ENCODE measurements at places on chromosomes 1 and 21.
A peak's percentile ranks its signal among the peaks of the same experiment; 100 is the strongest.

DNA sequence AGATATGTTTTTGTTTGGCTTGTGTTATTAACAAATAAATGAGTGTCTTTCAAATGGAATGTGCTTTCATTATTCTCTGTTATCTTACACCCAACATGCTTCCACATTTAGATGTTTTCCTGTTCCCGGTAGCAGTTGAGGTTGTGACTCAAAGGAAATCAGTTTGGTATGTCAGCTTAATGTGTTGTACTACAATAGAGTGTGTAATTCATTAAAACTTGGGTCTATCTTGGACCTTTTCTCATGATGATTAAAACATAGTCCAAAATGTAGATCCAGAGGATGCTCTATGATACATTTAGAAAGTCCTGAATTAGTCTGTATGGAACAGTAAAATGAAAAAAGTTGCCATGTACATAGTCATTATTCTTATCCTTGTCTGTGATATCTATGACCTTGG lies 26.7 kb downstream of the RTCA start:
- no peak for DNase-seq

DNA sequence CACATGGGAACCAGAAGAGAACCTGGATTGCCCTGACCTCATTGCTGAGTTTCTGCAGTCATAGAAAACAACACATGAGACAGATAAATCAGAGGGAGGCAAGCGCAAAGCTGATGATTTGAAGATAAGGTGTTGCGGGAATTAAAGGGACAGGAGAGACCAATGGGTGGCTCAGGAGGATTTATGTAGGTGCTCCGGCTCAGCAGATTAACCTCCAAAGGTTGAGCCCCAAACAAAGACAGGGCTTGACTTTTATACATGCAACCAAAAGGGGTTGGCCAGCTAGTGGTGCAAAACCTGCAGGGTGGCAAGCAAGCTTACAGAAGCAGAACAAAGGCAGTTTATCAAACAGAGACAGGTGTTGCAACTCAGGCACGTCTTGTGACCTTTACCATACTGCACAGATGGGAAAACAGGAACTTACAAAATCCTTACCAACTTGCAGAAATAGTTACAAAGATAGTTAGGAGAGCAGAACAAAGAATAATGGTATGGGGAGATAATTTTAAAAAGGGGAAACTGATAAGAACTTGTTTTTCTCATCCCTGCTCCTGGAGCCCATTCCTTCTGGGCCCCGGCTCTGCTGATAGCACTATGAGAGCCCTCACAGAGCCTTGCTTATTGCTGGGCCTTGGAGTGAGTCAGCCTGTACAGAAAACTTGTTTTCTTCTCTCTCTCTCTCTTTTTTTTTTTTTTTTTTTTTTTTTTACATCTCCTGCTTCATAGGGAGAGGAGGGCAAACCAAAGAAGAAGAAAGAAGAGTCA lies 93.6 kb downstream of the SNRPE start:
- no peak for DNase-seq

GRCh38 chr1:67719329-67720196 lies 34.6 kb downstream of the GADD45A start:
- peak; percentile 89 for DNase-seq

GRCh38 chr1:40422630-40423263 lies 27.5 kb upstream of the ZFP69B start:
- DNase-seq: no peak

DNA sequence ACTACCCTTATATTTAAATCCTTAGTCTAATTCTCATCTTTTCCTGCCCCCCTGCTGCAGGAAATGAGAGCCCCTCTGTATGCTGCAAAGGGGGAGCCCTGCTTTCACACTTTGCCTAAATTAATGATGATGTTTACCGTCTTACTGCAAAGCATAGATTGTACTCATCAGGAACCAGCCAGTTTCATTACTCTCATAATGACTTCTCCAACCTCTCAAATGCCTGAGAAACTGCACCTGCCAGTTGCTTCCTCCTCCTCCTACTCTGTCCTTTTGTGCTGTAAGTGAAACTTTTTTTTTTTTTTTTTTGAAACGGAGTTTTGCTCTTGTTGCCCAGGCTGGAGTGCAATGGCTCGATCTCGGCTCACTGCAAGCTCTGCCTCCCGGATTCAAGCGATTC lies 101.7 kb downstream of the ADSS2 start:
- DNase-seq: no peak

GRCh38 chr1:1334835-1335234 lies 3.8 kb downstream of the TAS1R3 start:
- no peak for DNase-seq

DNA sequence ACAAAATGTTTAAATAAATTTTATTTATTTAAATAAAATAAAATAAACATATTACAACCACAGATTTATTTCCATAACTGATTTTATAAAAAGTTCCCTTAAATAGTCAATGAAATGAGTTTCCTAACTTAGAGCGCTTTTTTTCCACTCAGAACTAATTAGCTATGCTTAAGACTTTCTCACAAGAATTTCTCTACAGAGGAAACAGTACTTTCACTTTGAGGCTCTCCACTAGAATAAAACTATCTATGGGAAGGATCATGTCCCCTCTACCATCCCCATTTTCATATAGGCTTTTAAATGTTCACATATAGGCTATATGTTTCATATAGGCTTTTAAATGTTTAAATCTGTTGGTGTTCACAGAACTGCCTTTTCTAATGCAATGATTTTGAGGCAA lies 40.0 kb upstream of the DPH5 start:
- DNase-seq: no peak

- DNase-seq: no peak
Observed at GRCh38 chr1:180836449-180836848, 76.2 kb upstream of the KIAA1614 start.

DNA sequence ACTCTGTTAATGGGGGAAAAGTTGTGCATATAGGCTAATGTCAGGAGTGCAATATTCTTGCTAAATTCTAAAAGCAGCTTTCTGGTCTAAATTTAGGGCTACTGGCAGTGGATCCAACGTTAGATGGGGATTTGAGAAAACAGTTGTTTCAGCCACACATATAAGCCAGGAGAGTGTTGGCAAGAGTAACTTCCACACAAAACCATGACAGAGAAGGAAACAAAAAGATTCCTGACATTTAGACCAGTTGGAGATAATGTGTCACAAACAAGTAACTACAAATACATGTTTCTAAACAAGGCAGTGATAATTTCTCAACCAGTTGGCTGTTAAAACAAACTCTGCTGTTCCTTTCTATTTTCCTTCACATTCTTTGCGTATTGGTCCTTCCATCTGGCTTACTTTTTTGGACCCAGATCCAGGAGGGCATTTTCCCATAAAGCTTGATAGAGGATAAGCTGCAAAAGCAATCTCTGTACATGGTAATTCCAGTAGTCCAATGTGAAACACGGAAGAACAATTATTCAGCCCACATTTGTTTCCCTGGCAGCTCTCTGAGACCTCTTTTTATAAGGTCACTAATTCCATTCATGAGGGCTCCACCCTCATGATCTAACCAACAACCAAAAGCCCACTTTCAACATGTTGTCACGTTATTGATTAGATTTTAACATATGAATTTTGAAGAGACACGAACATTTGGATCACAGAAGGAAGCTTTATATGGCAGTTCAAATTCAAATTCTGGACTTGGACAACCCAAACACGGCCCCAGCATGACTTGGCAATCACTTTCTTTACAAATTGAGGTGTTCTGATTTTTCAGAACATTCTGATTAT lies 1888.6 kb downstream of the MRPL39 start:
- DNase-seq: no peak

GRCh38 chr21:38561613-38562581 lies 63.6 kb upstream of the ERG start:
- no peak for DNase-seq

- peak; percentile 90 for DNase-seq
Observed at GRCh38 chr1:168466092-168466713, 77.6 kb downstream of the XCL2 start.

DNA sequence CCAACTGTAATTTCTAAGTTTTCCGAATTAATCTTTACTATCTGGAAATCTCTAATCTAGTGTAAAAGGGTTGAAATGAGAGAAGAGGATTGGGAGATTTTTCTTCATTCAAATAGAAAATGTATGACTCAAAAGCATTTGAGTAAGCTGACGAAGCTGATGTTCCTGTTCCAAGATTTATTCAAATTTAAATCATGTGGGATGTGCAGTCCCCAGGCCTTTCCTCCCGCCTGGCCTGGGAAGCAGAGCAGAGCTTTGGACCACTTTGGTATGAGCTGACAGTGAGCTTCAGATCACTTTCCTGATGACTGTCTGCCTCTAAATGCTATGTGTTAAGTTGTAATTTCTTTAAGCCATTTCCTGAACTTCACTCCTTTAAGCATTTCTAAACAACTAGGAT lies 192.0 kb downstream of the DHRS3 start:
- no peak for DNase-seq

- no peak for DNase-seq
Observed at GRCh38 chr1:52588535-52588934, 13.6 kb upstream of the GPX7 start.

DNA sequence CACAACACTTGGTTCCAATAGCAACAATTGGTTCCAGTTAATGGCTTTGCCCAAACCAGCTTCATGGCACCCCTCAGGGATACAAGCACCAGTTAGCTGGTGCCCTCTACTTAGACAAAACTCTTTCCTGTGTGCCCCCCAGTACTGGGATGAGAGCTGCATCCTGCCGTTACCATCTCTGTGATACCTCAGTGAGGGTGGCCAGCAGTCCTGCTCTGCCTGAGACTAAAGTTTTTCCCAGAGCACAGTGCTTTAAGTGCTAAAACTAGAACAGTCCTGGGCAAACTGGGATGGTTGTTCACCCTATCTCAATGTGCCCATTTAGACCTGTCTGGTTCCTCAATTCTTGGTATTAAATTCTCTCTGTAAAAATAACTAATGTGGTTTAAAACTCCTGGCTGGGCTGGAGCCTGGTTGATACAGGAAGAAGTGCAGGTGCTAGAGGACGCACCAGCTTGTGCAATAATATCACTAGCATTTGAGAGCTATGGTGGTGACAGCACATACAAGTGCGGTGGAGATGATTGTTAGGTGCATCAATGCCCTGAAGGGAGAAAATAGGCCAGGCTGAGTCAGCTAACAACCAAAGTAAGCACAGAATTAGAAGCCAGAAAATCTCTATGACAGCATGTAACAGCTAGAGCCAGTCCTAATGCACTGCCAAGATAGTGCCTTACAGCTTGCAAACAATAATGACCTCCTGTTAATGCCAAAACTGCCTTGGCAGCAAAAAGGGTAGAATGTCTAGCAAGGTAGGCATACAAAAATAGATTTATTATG lies 179.8 kb upstream of the GALNT2 start:
- peak; percentile 84 for DNase-seq

- DNase-seq: no peak
Observed at GRCh38 chr1:47651311-47652089, 213.7 kb downstream of the FOXD2 start.

DNA sequence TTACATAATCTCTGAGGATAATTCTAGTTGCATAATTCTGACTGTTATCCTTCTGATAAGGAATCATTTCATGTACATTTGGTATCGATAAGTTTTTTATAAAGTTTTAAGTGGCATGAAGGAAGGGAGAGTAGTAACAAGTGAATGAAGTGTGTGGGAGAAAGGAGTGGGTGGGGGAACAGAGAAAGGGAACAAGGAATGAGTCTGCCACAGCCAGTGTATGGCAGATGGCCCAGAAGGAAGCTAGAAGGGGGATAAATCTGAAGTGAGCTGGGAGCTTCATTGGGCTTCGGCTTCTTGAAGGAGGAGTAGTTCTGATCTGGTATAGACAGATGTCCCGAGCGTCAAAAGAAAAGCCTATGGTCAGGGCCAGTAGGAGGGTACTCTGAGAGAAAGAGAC lies 18.6 kb downstream of the ZBTB40 start:
- DNase-seq: no peak

- no peak for DNase-seq
Observed at GRCh38 chr1:20848162-20848561, 61.1 kb upstream of the HP1BP3 start.

- no peak for DNase-seq
Observed at GRCh38 chr1:17869815-17870214, 114.7 kb downstream of the ACTL8 start.

DNA sequence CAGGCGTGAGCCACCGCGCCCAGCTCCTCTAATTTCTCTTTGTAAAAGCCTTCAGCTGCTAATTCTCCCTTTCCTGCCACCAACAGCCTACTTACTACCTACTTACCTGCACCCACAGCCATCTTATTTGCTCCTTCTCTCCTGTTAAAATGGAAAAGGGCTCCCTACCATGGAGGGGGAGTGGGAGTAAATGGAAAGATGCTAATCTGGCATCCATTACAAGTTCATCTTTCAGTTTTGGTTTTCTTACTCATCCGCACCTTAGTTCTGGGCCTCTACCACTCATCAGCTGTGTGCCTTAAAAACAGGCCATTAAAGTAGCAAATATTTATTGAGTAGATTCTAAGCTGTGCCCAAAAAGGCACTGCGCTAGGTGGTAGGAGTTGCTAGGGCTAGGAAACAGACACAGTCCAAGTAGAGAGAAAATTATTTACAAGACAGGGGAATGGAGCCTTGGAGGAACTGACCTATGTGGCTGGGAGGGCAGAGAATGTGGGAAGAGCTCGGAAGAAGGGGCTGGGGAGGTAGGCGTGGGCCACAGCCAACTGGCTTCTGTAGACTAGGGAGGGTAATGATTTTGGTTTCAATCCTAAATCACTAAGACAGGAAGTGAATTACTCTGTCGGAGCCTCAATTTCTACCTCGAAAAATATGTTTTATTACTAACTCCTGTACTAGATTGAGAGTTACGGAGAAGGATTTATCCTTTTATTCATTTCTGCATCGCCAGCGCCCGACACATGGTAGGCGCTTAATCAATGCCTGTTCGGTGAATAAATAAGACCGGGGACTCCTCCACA lies 685 bp upstream of the DDI2 start:
- DNase-seq: no peak

- DNase-seq: no peak
Observed at GRCh38 chr1:234774971-234775370, 165.0 kb upstream of the IRF2BP2 start.

DNA sequence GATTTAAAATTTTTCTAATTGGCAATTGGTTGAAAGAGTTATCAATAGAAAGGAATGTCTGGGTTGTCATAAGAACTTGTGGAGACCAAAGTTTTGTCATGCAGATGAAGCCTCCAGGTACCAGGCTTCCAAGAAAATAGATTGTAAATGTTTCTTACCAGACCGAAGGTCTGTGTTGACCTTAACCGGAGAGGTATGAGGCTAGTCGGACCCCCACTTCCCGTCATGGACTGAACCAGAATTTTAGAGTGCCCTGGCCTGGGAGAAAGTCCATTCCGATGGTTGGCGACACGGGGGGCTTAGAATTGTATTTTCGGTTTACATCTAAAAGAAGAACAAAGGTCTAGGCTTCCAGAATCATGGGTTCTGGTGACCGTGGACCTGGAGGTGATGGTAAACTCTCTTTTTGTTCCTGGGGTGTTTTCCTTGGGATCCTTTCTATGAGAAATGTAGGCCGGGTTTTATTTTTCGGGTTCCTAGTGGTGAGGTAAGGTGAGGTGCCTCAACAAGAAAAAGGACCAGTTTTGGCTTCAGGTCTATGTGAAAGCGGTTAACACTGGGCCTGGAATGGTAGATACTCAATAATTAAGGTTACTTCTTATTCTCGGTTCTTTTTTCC lies 405 bp upstream of the UHMK1 start:
- no peak for DNase-seq

Data from NCI-H2081 (cell line).